ENCODE measurements at places on chromosomes 5 and 9. TPM values are rescaled to one million over a fixed set of nuclear protein-coding genes. Genes with fewer than 3 reads are reported as not detected.

The MAP1B gene
- 584 TPM for total RNA-seq

The PCSK1 gene
- total RNA-seq = 0.79 TPM

The WHRN gene
- total RNA-seq = 208 TPM

The ZNG1C gene
- total RNA-seq = 47.5 TPM

GRCh38 chr9:5510360-5510931, at the start of gene PDCD1LG2:
PDCD1LG2 (plus strand) TSS chr9:5510531; CDS start chr9:5522547, 12,016 bp downstream.
- DNase-seq = peak; percentile 28

DNA sequence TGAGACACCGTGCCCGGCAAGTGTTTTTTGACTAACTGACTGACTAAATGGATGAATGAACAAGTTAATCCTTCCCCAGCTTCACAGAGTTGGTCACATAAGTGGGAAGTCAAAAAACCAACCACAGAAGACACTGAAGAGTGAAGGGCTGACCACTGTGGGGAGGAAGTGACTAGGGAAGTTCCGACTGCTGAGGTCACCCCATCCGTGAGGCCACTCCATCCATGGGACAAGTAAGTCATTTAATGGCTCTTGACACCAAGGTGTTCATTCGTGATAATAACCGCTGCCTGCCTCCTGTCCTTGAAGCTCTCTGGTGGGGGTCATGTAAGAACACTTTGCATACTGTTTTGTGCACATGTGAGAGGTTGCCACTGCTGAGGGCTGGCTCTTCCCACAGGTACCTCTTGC, 22.2 kb upstream of the CXCL14 start:
- DNase-seq = no peak

DNA sequence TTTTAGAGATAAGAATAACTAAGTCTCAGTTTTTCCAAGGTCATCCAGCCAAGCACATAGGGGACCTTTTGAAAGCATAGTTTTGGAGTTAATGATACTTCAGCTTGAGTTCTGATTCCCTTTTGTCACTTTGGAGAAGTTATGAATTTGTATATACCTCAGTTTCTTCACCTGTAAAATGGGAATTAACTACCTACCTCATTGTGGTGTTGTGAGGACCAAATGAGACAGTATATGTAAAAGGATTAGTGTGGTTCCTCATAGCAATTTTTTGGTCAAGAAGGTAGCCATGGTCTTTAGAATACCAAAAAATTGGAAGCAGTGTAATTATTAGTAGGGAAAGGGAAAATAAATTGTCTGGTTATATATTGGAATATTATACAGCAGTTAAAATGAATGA, 97.6 kb upstream of the DHFR start:
- no peak for DNase-seq

DNA sequence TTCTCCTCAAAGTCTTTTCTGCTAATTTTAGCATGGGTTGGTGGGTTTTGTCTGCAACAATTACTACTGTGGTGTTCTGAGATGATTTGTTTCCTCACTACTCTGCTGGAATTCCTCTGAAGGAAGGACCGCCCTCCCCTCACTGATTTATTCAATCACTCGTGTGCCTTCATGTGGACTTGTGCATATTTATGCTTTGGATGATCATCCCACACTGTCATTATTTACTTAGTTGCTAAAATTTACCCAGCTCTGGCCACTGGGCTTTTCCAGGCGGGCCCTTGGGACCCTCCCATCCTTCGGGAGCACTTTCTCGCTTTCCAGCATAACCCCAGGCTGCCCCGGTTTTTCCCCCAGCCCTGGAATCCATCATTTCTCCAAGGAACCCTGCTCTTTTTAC, 41.7 kb upstream of the NKD2 start:
- DNase-seq = no peak

GRCh38 chr5:156121234-156121633, 205.7 kb upstream of the SGCD start:
- no peak for DNase-seq

DNA sequence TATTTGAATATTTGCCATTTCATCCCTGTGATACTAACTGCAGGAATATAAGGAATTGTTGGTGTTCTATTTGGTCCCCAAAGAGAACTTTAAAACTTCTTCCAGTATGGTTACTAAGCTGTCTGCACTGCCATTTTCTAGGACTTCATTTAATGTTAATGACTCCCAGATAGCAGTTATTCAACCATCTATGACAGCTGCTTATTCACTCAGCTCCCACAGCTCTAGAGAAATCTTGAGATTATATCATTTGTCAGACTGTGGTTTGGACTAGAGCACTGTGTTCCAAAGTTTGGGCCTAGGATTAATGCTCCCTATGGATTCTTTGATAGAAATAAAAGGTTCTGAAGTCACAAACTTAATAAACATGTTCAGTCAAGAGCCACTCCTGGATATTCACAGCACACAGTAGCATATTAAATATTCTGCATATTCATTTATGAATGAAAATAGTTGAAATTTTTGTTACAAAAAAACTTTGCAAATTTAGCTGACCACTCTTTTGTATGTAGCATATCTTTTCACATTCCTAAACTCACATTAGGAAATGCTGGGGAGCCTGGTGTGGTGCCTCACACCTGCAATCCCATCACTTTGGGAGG, 173.7 kb downstream of the NFIB start:
- no peak for DNase-seq
